Uterus (tissue), 4 donors: ENCODE measurements at places on chromosomes 6 and 20. TPM values are rescaled to one million over a fixed set of nuclear protein-coding genes. Genes with fewer than 3 reads are reported as not detected.

GRCh38 chr6:83417880-83418663 lies 12.8 kb downstream of the ME1 start:
- no peaks in the 10 kb centered on the region for H3K36me3 ChIP-seq
- DNase-seq, result no peak
- no peak overlapping the region for H3K4me3 ChIP-seq
- no peaks in the 10 kb centered on the region for H3K27me3 ChIP-seq
- H3K27ac ChIP-seq, result no peak overlapping the region
- no peaks in the 10 kb centered on the region for H3K4me1 ChIP-seq

DNA sequence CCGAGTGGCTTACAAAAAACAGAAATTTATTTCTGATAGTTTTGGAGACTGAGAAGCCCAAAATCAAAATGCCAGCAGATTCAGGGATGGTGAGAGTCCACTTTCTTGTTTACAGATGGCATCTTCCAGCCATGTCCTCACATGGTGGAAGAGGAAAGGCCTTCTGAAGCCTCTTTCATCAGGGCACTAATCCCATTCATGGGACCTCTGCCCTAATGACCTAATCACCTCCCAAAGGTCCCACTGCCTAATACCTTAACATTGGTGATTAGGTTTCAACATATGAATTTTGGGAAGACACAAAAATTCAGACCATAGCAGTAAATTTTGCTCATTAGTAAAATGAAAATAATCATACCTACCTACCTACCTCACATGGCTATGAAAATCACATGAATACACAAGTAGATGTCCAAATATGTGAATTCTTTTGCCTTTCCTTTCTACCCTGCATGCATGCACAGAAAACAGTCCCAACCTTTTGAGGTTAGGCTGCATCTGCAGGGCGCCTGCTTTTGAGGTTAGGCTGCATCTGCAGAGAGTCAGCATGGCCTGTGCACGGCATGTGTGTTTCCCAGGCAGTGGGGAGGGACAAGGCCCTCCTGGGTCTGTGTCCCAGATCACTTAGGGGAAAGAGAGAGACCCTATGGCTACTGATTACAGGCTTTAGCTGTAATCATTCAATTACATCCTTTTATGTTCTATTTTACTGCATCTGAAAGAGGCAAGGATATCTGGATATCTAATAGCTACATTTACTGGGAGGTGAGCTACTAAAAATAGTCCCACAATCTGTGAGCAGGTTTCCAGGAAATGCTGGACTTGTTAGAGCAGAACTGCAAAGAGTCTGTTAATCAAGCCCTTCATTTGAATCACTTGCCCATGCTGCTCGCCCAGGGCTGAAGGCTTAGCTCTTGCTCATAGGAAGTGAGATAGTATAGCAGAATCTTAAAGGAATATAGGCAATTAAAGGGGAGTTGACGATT lies 497.7 kb upstream of the MARCKS start:
- H3K27me3 ChIP-seq, result no peaks in the 10 kb centered on the region
- DNase-seq, result no peak
- no peaks in the 10 kb centered on the region for H3K4me1 ChIP-seq
- H3K36me3 ChIP-seq, result no peaks in the 10 kb centered on the region
- H3K27ac ChIP-seq, result no peak overlapping the region

- H3K36me3 ChIP-seq, result no peaks in the 10 kb centered on the region
- no peaks in the 10 kb centered on the region for H3K27me3 ChIP-seq
- no peak for DNase-seq
- no peaks in the 10 kb centered on the region for H3K4me1 ChIP-seq
- no peak overlapping the region for H3K27ac ChIP-seq
Measured at GRCh38 chr6:72624557-72625160, 2.8 kb downstream of the KCNQ5 start.

Gene DNMT3B
- 0.88 TPM for total RNA-seq

Gene DDO
- not detected for total RNA-seq

GRCh38 chr6:148147463-148147830 lies 195.2 kb upstream of the SASH1 start:
- H3K27me3 ChIP-seq, result no peaks in the 10 kb centered on the region
- no peaks in the 10 kb centered on the region for H3K36me3 ChIP-seq
- no peak for DNase-seq
- no peak overlapping the region for H3K27ac ChIP-seq
- H3K4me3 ChIP-seq, result no peak overlapping the region

Gene RBM38
- total RNA-seq, result 15.5 TPM

Gene FRK
- total RNA-seq, result 2.2 TPM

Gene HLA-DQB1
- total RNA-seq, result 17.9 TPM

- H3K4me1 ChIP-seq, result no peaks in the 10 kb centered on the region
- no peak for DNase-seq
- no peaks in the 10 kb centered on the region for H3K36me3 ChIP-seq
- no peak overlapping the region for H3K4me3 ChIP-seq
Measured at GRCh38 chr6:90139272-90139817, 157.3 kb downstream of the BACH2 start.

Gene LRRN4
- not detected for total RNA-seq

GRCh38 chr6:170471491-170471890 lies 81.6 kb downstream of the PSMB1 start:
- H3K27ac ChIP-seq, result no peak overlapping the region
- H3K4me1 ChIP-seq, result no peaks in the 10 kb centered on the region
- no peaks in the 10 kb centered on the region for H3K27me3 ChIP-seq
- DNase-seq, result no peak
- H3K4me3 ChIP-seq, result no peak overlapping the region

DNA sequence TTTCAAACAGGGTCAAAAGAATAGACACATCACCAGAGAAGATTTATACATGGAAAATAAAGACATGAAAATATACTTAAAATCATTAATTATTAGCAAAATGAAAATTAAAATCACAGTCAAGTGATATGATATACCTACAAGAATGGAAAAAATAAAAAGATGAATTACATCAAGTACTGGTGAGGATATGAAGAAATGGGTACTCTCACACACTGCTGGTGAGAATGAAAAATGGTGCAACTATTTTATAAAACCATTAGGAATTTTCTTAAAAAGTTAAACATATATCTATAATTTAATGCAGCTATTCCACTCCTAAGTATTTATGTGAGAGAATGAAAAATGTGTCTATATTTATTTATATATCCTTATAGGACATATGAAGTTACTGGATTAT lies 136.3 kb upstream of the GRIK2 start:
- H3K27ac ChIP-seq, result no peak overlapping the region
- H3K4me1 ChIP-seq, result no peaks in the 10 kb centered on the region
- no peak for DNase-seq

DNA sequence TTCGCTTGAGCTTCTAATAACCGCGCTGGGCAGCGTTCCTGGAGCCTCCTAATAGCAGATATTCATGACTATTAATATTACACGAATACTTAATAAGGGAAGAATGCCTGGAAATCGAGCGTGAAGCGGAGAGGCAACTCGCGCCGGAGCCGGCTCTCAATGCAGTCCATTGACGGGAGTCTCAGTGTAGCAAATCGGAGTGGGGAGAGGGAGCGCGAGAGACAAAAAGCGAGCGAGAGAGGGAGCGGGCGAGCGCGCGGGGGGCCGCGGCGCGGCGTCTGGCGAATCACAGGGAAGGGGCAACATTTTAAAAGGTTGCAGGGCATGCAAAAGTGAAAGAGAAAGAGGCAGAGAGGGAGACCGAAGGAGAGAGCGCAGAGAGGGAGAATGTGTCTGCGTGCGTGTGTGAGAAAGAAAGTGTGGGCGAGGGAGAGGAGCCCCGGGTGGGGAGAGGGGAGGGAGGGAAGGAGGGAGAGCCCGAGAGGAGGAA lies 2.9 kb downstream of the TFAP2A start:
- no peak overlapping the region for H3K27ac ChIP-seq
- DNase-seq, result no peak
- peaks cover 87% of the 10 kb centered on the region for H3K27me3 ChIP-seq
- no peaks in the 10 kb centered on the region for H3K36me3 ChIP-seq
- peak overlapping the region; percentile 49 for H3K4me3 ChIP-seq

GRCh38 chr6:7568021-7568420 lies 22.0 kb upstream of the SNRNP48 start:
- H3K36me3 ChIP-seq, result no peaks in the 10 kb centered on the region
- no peak for DNase-seq
- H3K27ac ChIP-seq, result no peak overlapping the region
- H3K27me3 ChIP-seq, result no peaks in the 10 kb centered on the region
- H3K4me1 ChIP-seq, result no peaks in the 10 kb centered on the region

Gene LTA
- 0.30 TPM for total RNA-seq

- H3K27ac ChIP-seq, result peak overlapping the region; percentile 52
- H3K27me3 ChIP-seq, result no peaks in the 10 kb centered on the region
- H3K4me1 ChIP-seq, result no peaks in the 10 kb centered on the region
Measured at GRCh38 chr20:47380481-47380880, 24.0 kb upstream of the ZMYND8 start.

DNA sequence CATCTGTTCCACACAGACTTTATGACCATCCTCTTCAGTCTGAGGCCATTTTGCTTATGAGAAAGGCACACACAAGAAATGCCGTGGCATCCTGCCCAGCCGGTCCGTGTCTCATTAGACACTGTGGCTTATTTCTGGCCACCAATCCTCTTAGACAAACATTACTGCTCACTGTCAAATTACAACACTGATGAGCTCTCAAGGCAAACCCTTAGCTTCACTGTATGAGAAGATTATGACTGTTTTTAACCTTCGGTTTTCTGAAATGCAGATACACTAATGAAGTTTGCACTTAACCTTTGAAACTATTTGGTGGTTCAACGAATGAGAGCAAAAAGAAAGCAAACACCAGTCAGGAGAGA lies 50.5 kb upstream of the DST start:
- peak; percentile 64 for DNase-seq
- H3K27me3 ChIP-seq, result no peaks in the 10 kb centered on the region
- H3K4me1 ChIP-seq, result no peaks in the 10 kb centered on the region
- H3K4me3 ChIP-seq, result no peak overlapping the region

DNA sequence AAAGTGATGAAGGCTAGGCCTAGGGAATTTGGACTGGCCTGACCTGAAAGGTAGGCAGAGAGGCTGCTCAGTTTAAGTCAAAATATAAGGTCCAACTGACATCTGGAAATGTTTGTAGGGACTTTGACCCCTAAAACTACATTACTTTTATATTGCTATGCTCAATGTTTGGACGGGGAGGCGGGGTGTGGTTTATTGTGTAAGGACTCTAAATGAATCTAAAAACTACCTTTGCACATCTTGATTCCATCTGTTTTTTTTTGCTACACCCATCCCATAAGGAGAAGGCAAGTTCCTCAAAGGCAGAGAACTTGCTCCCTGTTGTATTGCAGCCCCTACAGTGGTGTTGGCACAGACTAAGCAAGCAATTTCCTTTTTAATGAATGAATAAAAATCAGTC lies 227.1 kb downstream of the HACE1 start:
- H3K4me1 ChIP-seq, result no peaks in the 10 kb centered on the region
- no peak overlapping the region for H3K4me3 ChIP-seq
- H3K36me3 ChIP-seq, result no peaks in the 10 kb centered on the region
- no peak for DNase-seq

DNA sequence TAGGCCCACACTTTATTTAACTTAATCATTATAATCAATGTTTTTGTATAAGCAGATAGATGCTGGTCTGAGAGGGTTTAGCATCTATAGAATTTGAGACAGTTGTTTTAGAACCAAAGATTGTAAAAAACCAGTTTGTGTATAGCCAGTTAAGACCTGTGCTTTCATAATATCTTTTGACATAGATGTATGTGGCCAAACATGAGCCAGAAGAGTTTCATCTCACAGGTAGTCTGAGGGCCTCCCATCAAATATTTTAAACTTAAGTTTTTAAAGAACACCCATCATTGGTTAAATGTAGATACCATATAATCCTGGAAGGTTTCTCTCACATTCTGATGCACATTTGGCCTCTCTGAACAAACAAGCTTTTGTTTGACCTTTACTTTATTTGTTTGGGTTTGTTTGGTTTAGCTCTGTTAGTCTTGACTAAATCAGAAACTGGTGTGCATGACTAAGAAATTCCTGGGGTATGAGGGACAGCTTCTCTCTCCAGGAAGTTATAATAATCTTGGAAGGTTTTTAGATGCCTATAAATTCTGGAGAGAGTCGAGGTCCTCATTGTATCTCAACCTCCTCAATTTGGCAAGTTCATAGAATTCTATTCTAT lies 58.0 kb upstream of the TMEM200A start:
- no peak overlapping the region for H3K27ac ChIP-seq
- H3K36me3 ChIP-seq, result no peaks in the 10 kb centered on the region
- H3K4me1 ChIP-seq, result no peaks in the 10 kb centered on the region

Gene ID4
- 29.2 TPM for total RNA-seq

DNA sequence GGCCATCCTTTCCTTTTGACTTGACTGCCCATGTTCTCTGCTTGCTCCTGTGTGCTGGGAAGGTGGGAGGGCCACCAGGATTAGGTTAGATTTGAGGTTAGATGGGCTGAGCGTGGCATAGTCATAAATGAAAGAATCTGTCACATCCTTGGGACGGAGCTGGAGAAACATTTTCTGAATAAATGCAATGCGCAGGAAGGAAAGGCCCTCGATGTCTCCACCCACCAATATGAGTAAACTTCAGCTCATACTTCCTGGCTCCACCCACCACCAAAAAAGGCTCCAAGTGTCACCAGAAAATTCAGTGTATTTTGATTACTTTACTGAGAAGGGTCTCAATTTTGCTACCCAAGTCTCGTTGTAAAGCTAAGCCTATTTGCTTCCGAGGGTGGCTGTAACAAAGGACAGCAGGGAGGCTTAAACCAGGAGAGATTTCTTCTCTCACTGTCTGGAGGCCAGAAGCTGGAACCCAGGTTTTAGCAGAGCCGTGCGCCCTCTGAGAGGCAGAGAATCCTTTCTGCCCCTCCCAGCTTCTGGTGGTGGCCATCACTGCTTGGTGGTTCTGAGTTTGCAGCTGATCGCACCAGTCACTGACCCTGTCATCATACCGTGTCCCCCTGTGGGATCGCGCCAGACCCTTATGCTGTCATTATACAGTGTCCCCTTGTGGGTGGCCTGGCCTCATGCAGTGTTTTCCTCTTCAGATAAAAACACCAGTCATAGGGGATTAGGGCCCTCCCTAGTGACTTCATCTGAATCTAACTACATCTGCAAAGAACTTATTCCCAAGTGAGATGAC lies 137.8 kb downstream of the TTLL2 start:
- H3K4me3 ChIP-seq, result no peak overlapping the region
- no peaks in the 10 kb centered on the region for H3K36me3 ChIP-seq
- no peak overlapping the region for H3K27ac ChIP-seq

- no peaks in the 10 kb centered on the region for H3K36me3 ChIP-seq
- H3K4me1 ChIP-seq, result no peaks in the 10 kb centered on the region
- DNase-seq, result no peak
Measured at GRCh38 chr20:4880051-4880450, 121.3 kb downstream of the SLC23A2 start.
